GM23248 (cell line): ENCODE measurements at places on chromosomes 6 and 20.

DNA sequence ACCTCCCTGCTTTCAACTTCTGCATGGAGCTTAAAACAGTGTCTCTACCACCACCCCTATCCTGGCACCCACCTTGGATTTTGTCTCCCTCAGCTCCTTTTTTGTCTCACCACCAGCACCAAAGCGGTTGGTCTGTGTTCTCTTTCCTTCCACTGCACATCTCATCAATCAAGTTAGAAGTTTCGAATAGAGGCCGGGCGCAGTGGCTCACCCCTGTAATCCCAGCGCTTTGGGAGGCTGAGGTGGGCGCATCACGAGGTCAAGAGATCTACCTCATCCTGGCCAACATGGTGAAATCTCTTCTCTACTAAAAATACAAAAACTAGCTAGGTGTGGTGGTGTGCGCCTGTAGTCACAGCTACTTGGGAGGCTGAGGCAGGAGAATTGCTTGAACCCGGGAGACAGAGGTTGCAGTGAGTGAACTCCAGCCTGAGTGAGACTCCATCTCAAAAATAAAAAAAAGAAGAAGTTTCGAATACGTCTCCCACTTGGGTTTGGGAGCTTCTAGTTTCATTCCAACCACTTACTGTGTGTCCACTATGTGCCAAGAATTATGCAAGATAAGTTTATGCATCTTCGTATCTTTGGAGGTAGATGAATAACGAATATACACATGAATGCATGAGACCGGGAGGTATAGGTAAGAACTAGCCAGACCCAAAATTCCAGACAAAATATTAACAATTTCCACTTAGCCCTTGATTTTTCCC lies 5.9 kb downstream of the PCED1A start:
- DNase-seq, result no peak

DNA sequence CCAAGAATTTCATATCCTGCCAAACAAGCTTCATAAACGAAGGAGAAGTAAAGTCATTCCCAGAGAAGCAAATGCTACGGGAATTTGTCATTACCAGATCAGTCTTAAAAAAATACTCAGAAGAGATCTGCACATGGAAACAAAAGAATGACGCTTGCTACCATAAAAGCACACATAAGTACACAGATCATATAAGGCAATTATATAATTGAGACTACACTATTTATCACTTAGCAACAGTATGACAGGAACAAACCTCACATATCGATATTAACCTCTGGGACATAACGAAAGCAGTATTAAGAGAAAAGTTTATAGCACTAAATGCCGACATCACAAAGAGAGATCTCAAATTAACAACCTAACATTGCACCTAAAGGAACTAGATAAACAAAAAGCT lies 67.6 kb upstream of the TMEM200A start:
- no peak for DNase-seq

- no peak for DNase-seq
These were observed 12.0 kb downstream of the TOMM6 start for GRCh38 chr6:41799559-41799911.

DNA sequence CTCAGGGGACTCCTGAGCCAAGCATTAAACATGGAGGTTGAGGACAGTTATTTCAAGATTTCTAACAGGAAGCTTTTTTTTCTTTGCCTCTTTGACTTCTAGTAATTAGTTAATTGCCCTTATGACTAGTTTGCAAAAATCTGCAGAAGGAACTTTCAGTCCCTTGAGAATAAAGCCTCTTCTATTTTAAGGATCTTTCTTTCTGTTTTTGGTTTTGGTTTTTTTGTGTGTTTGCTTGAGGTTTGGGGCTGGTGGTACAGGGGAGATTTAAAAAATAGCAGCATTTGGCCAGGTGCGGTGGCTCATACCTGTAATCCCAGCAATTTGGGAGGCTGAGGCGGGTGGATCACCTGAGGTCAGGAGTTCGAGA lies 259.3 kb downstream of the BMP7 start:
- no peak for DNase-seq

GRCh38 chr6:156776470-156776839 lies 723 bp upstream of the ARID1B start:
- peak; percentile 71 for DNase-seq

GRCh38 chr20:20772497-20773085 lies 60.1 kb upstream of the RALGAPA2 start:
- DNase-seq, result no peak

GRCh38 chr6:159170333-159170672 lies 1.1 kb downstream of the FNDC1 start:
- DNase-seq, result no peak

- no peak for DNase-seq
These were observed 21.3 kb downstream of the ANKRD6 start for GRCh38 chr6:89454300-89454699.

- DNase-seq, result no peak
These were observed 263.9 kb upstream of the PRND start for GRCh38 chr20:4457566-4458543.

GRCh38 chr20:37421988-37422387 lies 76.0 kb downstream of the SRC start:
- DNase-seq, result no peak

GRCh38 chr6:127342296-127342945 lies 988 bp downstream of the ECHDC1 start:
- peak; percentile 63 for DNase-seq

- DNase-seq, result no peak
These were observed 172.3 kb downstream of the PTPRT start for GRCh38 chr20:43017241-43018030.

GRCh38 chr20:17680836-17681725 lies 961 bp downstream of the RRBP1 start:
- DNase-seq, result peak; percentile 90

GRCh38 chr6:18533793-18534192 lies 146.6 kb downstream of the RNF144B start:
- DNase-seq, result no peak

GRCh38 chr6:93196406-93196970 lies 222.9 kb downstream of the EPHA7 start:
- DNase-seq, result no peak

DNA sequence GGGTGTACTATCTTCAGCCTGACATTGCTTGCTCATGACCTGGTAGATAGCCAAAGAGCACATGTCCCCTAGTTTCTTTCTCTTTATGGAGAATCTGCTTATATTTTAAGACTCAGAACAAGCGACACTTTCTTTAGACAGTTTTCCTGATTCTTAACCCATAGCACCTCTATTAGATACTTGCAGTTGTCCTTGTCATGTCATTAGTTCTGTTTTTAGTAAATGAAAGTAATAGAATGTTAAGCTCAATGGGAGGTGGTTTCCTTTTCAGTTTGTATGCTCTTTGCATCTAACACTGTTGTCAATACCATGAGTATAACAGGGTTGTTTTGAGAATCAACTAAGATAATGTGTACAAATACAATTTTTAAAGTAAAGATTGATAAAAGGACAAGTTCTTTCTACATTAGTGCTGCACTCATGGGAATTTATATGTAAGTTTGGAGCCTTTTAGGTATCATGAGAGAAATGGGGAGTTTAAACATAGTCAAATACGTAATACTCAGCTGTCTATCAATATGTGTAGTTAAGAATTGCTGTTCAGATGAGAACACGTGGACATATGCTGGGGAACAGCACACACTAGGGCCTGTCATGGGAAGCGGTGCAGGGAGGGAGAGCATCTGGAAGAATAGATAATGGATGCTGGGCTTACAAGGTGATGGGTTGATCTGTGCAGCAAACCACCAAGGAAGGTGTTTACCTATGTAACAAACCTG lies 124.3 kb downstream of the GRM1 start:
- no peak for DNase-seq

- no peak for DNase-seq
These were observed 1.9 kb upstream of the CDYL start for GRCh38 chr6:4774296-4774695.

GRCh38 chr20:22418738-22419137 lies 165.6 kb downstream of the FOXA2 start:
- no peak for DNase-seq

GRCh38 chr20:19071902-19072498 lies 140.4 kb upstream of the SLC24A3 start:
- DNase-seq, result no peak
